ENCODE measurements at places on chromosomes 4 and X.

GRCh38 chr4:113760094-113760794, 1.3 kb downstream of the CAMK2D start:
- peak overlapping the region; percentile 99 for H3K27ac ChIP-seq
- H3K36me3 ChIP-seq = no peaks in the 10 kb centered on the region
- no peaks in the 10 kb centered on the region for H3K27me3 ChIP-seq
- peak overlapping the region; percentile 84 for H3K4me3 ChIP-seq

GRCh38 chrX:68832101-68832416, 3.2 kb downstream of the EFNB1 start:
- peak; percentile 23 for DNase-seq
- H3K4me1 ChIP-seq = peaks cover 21% of the 10 kb centered on the region
- H3K27ac ChIP-seq = peak overlapping the region; percentile 81
- no peaks in the 10 kb centered on the region for H3K27me3 ChIP-seq
- peak overlapping the region; percentile 85 for H3K4me3 ChIP-seq
- no peaks in the 10 kb centered on the region for H3K36me3 ChIP-seq

DNA sequence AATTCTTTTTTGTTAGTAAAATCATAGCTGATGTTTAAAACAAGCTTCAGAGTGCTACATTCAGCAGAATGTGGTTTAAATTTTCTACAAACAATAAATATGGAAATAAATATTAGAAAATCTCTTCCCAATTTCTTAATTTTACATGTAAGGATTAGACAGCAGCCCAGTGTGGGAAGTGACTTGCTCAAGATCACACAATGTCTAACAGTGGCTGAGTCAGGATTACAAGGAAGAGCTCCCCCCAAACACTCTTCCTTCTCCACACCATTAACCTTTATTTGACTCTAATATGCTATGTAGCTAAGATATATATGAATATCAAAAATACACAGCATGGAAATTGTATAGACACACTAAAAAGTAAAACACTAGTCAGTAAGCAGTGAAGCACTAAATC, 59.5 kb downstream of the SLC10A7 start:
- H3K27me3 ChIP-seq = no peaks in the 10 kb centered on the region
- H3K36me3 ChIP-seq = no peaks in the 10 kb centered on the region
- H3K4me1 ChIP-seq = peaks cover 6% of the 10 kb centered on the region
- no peak for DNase-seq
- H3K4me3 ChIP-seq = no peak overlapping the region
- no peak overlapping the region for H3K27ac ChIP-seq

DNA sequence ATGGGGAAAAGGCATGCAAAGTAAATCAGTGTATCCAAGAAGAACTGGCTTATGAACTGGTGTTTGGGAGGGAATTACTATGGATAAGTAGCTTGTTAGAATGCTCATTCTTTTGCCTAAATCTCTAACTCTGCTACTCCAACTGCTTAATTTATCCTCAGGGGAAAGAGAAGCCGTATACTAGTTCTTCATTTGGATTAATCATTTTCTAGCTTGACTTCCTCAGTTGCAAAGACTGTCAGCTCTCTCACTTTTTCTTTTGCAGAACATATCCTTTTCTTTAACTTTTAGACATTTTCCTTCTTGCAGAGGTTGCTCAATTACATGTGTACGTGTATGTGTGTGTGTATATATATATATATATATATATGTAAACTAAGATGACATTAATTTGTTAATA, 21.9 kb downstream of the GPRIN3 start:
- H3K27me3 ChIP-seq = no peaks in the 10 kb centered on the region
- no peak for DNase-seq
- H3K27ac ChIP-seq = no peak overlapping the region
- no peak overlapping the region for H3K4me3 ChIP-seq
- H3K4me1 ChIP-seq = no peaks in the 10 kb centered on the region
- no peaks in the 10 kb centered on the region for H3K36me3 ChIP-seq

- DNase-seq = no peak
- no peak overlapping the region for H3K27ac ChIP-seq
- peaks cover 20% of the 10 kb centered on the region for H3K36me3 ChIP-seq
- H3K4me3 ChIP-seq = no peak overlapping the region
- H3K4me1 ChIP-seq = no peaks in the 10 kb centered on the region
- no peaks in the 10 kb centered on the region for H3K27me3 ChIP-seq
Observed at GRCh38 chr4:73139245-73139644, 69.7 kb upstream of the COX18 start.

DNA sequence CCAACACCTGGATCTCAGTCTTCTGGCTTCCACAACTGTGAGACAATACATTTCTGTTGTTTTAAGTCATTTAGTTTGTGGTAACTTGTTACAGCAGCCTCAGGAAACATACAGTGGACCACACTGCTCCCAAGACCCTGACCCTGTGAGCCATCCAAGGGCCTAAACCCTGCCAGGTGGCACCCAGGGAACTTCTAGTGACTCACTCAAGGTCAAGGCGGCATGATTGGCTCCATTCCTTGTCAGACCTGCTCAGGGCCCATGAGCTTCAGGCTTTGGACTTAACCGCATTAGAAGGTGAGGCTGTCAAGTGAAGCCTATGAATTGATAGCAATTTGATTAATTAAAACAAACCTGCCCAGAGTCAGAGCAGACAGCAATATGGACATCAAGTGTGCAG, 165.7 kb upstream of the MAMLD1 start:
- peaks cover 4% of the 10 kb centered on the region for H3K4me1 ChIP-seq
- no peak overlapping the region for H3K4me3 ChIP-seq
- H3K27ac ChIP-seq = no peak overlapping the region

DNA sequence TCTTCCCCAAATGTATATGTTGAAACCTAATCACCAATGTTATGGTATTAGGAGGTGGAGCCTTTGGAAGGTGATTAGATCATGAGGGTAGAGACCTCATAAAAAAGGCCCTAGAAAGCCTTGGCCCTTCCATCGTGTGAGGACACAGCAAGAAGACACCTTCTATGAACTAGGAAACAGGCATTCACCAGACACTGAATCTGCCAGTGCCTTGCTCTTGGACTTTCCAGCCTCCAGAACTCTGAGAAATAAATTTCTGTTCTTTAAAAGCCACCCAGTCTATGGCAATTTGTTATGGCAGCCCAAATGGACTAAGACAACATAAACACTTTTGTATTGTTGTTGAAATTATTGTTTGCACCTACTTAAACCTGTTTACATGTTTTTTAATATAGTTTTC, 221.8 kb upstream of the RPS6KA3 start:
- H3K36me3 ChIP-seq = no peaks in the 10 kb centered on the region
- H3K27ac ChIP-seq = no peak overlapping the region
- H3K27me3 ChIP-seq = no peaks in the 10 kb centered on the region
- H3K4me1 ChIP-seq = no peaks in the 10 kb centered on the region
- no peak overlapping the region for H3K4me3 ChIP-seq
- no peak for DNase-seq

GRCh38 chr4:109207898-109208297, 94.6 kb downstream of the COL25A1 start:
- no peaks in the 10 kb centered on the region for H3K27me3 ChIP-seq
- H3K4me1 ChIP-seq = peaks cover 42% of the 10 kb centered on the region
- H3K4me3 ChIP-seq = no peak overlapping the region
- no peak for DNase-seq
- H3K36me3 ChIP-seq = peaks cover 2% of the 10 kb centered on the region

DNA sequence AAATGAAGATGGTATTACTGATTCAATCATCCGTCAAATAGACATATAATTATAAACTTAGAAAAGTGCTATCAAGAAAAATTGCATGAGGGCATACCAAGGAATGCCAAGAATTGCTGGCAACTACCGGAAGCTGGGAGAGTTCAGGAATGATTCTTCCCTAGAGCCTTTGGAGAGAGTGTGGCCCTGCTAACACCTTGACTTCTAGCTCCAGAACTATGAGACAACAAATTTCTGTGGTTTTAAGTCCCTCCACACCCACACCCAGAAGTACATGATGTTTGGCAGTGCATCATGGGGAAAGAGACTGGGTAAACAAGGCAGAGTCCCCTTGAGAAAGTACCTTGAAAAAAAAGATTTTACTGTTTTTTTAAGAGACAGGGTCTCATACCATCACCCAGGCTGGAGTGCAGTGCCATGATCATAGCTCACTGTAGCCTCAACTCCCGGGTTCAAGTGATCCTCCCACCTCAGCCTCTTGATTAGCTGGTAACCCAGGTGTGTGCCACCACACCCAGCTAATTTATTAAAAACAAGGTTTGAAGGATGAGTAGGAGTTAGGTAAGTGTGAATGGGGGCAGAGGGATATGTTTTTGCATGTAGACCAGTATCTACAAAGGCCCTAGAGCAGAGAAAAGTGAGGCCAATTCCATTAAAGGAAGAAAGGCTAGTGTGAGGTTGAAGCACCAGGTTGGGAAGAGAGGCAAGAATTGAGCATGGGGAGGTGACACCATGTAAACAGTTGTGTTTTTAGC, 53.1 kb downstream of the GSX2 start:
- no peaks in the 10 kb centered on the region for H3K4me1 ChIP-seq
- no peaks in the 10 kb centered on the region for H3K36me3 ChIP-seq
- no peak for DNase-seq
- no peak overlapping the region for H3K27ac ChIP-seq
- H3K4me3 ChIP-seq = no peak overlapping the region
- peaks cover 4% of the 10 kb centered on the region for H3K27me3 ChIP-seq

DNA sequence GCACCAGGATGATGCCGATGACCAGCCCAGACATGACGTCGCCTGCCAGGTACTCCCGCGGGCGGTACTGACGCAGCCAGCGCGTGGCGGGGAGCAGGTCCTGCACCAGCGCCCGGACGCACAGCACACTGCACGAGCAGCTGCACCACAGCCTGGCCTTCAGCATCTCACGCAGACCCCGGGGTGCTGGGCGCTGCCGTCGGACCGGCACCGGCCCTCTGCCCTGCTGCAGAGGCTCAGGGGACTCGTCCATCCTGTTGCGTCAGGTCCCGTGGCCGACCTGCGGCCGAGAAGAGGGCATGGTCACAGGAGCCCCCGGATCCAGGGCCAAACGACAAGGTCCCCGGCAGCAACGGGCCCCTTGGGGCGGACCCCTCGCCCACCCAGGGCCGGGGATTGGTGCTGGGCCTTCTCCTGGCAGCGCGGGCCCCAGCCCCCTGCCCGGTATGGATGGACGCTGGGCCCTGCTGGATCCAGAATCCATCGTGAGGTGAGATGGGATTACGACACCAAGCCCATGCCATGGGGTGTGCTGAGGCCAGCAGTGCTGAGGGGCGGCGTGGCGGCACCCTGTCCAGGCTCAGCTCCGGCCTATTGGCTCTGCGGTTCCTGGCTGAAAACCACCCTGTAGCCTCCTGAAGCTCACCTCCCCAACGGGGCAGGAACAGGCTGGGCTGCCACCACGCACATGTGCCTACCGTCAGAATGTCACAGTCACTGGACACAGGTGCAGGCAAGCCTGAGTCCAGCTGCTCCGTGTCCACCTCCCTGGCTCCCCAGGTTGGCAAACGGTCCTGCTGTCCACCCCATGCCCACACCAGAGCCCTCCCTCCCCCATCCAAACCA, 1.5 kb downstream of the SLC26A1 start:
- peaks cover 15% of the 10 kb centered on the region for H3K27me3 ChIP-seq
- H3K4me1 ChIP-seq = peaks cover 2% of the 10 kb centered on the region
- no peak for DNase-seq
- H3K4me3 ChIP-seq = no peak overlapping the region

DNA sequence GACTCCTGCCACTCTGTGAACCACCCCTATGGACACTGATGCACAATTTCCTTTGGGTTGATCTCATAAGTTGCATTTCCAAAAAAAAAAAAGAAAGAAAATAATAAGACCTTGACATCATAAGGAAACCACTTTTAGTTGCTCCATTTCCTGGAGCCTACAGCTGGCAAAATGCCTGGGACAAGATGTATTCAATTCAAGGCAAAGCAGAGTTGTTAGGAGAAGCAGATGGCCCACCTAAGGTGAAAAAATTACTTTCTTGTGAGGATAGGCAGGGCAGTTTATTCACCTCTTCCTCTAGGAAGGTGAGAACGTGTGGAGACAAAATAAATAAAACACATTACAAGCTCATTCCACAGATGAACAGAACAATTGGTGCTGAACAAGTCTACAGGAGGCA, 14.1 kb upstream of the SCRG1 start:
- no peak overlapping the region for H3K27ac ChIP-seq
- no peaks in the 10 kb centered on the region for H3K36me3 ChIP-seq
- no peak overlapping the region for H3K4me3 ChIP-seq
- H3K27me3 ChIP-seq = no peaks in the 10 kb centered on the region
- DNase-seq = no peak

- DNase-seq = no peak
- no peaks in the 10 kb centered on the region for H3K27me3 ChIP-seq
- H3K4me1 ChIP-seq = peaks cover 5% of the 10 kb centered on the region
- no peak overlapping the region for H3K27ac ChIP-seq
- H3K36me3 ChIP-seq = no peaks in the 10 kb centered on the region
- no peak overlapping the region for H3K4me3 ChIP-seq
Observed at GRCh38 chr4:78764498-78764961, 11.6 kb upstream of the BMP2K start.

- H3K27ac ChIP-seq = no peak overlapping the region
- H3K27me3 ChIP-seq = no peaks in the 10 kb centered on the region
- H3K4me1 ChIP-seq = peaks cover 17% of the 10 kb centered on the region
- no peak for DNase-seq
- H3K4me3 ChIP-seq = no peak overlapping the region
- peaks cover 2% of the 10 kb centered on the region for H3K36me3 ChIP-seq
Observed at GRCh38 chr4:151524610-151525009, 115.6 kb downstream of the FHIP1A start.

GRCh38 chr4:79281566-79282359, 44.1 kb downstream of the NAA11 start:
- H3K27ac ChIP-seq = no peak overlapping the region
- peaks cover 7% of the 10 kb centered on the region for H3K4me1 ChIP-seq
- no peaks in the 10 kb centered on the region for H3K36me3 ChIP-seq
- H3K4me3 ChIP-seq = no peak overlapping the region
- DNase-seq = no peak

DNA sequence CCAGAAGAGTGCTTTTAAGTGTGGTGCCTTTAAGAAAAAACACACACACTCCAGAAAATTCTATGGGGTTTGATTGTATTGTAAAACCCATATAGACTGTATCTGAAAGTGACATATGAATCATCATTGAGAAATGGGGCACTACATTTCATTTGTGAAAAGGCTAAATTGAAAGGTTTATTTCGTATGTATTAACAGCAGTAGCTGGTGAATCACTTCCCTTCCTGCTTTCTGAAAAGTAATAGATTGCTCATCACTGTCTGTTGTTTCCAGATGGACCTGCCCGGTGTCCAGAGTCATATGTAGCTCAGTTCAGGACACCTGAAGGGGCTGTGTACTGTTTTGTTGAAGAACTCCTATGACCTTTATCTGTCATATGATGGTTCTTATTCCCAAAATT, 28.1 kb upstream of the HPRT1 start:
- H3K4me1 ChIP-seq = no peaks in the 10 kb centered on the region
- no peaks in the 10 kb centered on the region for H3K27me3 ChIP-seq
- H3K36me3 ChIP-seq = peaks cover 25% of the 10 kb centered on the region
- H3K4me3 ChIP-seq = no peak overlapping the region

DNA sequence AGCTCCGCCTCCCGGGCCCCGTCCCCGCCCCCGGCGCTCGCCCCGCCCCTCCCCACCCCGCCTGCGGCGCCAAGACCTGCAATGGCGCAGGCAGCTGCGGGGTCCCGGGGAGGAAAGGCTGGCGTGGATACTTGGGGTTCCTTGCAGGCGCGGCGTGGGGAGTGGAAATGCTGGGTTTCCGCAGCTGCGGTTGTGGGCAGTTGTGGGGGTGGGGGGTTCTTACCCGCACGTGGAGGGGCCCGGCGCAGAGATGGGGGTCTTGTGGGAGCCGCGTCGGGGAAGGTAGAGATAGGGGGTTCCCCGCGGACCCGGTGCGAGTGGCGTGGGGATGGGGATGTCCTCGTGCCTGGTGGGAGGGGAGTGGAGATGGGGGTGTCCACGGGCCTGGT, 680 bp upstream of the ASMTL start:
- no peak for DNase-seq
- no peaks in the 10 kb centered on the region for H3K4me1 ChIP-seq
- H3K36me3 ChIP-seq = peaks cover 18% of the 10 kb centered on the region
- peak overlapping the region; percentile 87 for H3K4me3 ChIP-seq
- H3K27ac ChIP-seq = peak overlapping the region; percentile 94

All from mesothelial cell of epicardium (in vitro differentiated cells).